ENCODE measurements at places on chromosomes 2 and 18.
A peak's percentile ranks its signal among the peaks of the same experiment; 100 is the strongest.

DNA sequence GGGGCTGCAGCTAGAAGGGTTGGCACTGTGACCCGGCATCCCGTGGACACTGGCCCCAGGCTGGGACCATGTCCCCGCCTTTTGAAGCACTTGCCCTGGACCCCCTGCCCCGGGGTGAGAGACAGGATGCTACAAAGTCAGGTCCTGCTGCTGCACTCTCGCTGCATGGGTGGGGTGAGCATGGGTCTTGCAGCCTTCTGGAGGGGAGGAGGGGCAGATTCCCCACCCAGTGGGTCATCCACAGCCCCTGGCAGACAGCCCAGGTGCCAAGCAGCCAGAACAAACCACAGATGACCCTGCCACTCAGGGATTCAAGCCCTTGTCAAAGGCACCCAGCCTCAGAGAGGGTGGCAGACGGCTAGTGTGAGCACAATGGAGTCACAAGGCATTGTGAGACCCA is 5.7 kb upstream of the NMUR1 start:
- no peak for DNase-seq

DNA sequence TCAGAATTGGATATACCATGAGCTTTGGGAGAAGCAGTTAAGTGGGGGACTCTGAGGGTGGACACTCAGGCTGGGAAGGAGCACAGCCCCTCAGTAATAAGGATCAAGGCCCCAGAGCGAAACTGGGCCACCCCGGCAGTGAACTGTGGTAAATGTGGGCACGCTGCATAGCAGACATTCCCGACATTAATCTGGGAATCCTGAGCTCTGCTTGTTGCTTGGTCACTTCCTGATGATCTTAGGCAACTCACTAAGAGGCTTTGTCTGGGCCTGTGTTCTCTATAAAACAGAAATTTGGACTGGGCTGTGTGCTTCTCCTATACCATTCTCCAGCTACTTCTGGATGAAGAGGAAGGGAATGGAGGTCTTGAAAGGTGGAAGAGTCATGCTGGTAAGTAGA is 4.8 kb downstream of the TGFBRAP1 start:
- DNase-seq, result no peak

DNA sequence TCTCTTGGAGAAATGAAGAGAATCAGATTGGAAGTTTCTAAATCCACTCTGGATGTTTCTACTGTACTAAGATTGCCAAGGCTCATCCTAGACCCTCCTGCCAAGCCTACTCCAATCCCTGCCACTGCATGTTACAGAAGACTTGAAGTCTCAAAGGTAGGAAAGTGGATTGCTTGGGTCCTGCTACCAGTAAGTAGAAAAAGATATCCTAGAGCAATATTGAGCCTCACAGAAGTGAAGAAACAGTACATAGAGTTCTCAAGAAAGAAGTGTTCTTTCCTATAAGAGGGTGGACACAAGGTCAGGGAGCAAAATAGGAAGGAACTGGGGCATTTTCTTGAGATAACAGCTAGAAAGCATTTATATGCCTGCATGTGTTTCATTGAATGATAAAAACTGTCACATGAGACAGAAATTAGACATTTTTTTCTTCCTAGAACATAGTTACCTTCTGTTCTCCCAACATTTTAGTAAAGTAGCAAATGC is 232.9 kb downstream of the RBM43 start:
- DNase-seq, result no peak

GRCh38 chr2:23533338-23533695 is 148.3 kb downstream of the KLHL29 start:
- DNase-seq, result no peak

DNA sequence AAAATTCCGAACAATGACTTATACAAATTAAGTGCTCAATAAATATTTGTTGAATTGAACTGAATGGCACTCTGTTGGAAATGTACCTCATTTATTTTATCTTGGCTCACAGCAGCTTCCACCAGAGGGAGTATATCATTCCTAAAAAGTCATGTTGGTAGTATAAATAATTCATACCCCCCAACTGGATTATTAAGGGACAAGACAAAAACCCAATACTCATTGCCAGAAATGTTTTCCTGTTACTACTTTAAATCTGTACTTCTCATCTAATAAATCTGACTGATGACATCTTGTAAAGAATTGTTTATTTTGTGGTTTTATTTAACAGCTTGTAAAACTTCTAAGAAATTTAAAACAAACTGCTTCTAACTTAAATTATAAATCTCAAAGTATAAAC is 163.9 kb downstream of the CDH2 start:
- DNase-seq, result peak; percentile 14

DNA sequence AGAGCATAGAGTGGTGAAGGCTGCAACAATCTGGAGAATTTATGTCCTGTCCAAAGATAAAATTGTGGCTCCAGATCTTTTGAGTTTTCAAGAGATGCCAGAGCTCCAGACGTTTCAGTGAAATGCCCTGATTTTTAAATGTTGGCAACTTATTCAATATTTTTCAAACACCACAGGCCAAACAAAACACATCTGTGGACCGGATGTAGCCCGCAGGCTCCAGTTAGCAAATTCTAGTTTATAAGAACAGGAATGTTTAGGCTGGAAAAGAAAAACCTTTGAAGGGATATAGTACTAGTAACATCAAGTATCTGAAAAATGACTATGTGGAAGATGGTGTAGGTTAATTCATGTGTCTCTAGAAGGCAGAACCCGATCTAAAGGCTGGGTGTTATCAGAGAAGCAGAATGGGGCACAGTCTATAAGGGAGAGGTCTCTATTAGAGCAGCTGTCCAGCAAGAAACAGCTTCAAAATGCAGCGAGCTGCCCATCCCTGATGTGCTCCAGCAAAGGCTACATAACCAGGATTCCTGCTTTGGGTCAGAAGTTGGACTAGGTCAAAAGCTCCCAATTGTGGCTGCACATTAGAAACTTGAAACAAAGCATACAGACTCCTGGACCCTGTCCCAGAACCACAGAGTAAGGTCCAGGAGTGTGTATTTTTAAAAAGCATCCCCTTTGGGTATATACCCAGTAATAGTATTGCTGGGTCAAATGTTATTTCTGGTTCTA is 105.9 kb downstream of the ANKRD44 start:
- DNase-seq, result no peak

- peak; percentile 34 for DNase-seq
Observed at GRCh38 chr18:43620936-43621335, 343.6 kb upstream of the SYT4 start.

GRCh38 chr2:238063414-238064189 is 2.8 kb downstream of the SCLY start:
- no peak for DNase-seq

- DNase-seq, result no peak
Observed at GRCh38 chr2:126837966-126838715, 60.5 kb upstream of the TEX51 start.

DNA sequence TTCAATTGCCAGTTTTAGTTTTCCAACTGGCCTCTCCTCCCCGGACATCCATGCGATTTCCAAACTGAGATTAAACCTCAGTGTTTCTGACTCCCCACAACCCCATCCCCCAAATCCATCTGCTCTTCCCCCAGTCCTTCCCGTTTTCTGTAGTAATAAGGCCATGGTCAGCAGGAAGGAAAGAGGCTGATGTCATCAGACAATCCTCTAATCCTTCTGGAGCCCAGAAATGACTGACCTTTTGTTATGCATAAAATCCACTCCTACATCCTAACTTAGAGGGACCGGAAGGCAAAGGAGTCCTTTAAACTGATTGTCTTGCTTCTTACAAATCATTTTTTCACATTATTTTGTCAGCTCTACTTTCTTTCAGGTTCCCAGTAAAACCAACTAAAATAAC is 155.8 kb downstream of the INO80D start:
- no peak for DNase-seq

GRCh38 chr2:43885132-43885632 is 46.4 kb downstream of the ABCG8 start:
- no peak for DNase-seq

DNA sequence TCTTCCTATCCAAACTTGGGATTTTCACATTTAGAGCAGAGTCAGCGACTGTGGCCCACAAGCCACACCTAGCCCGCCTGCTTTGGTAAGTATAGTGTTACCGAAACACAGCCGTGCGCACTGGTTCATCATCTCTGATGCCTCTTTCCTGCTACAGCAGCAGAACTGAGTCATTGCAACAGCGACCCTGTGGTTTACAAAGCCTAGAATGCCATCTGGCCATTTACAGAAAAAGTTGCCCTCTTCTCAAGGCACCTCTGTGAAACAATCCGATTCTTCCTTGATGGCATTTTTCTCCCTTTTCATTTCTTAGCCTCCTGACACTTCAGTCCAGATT is 10.7 kb upstream of the IAH1 start:
- no peak for DNase-seq

- DNase-seq, result no peak
Observed at GRCh38 chr2:7915302-7916091, 766.4 kb upstream of the ID2 start.

DNA sequence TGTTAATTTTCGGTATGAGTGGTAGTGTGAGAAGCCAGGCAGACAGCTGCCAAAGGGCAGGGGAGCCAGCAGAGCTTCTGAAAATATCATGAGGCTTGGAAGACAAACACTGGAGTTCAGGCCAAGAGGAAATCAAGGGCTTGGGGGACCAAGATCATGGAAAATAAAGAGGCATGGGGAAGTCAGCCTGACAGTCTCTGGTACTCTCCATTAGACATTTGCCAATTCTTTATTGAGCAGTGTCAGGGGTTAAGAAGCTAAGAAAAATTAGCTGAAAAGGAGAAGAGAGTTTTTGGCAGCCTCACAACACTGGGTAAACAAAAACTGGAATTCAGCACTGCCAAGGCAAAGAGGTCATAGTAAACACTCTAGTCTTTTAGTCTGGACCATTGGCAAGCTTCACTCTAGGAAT is 612.7 kb downstream of the EPHA4 start:
- DNase-seq, result peak; percentile 10

DNA sequence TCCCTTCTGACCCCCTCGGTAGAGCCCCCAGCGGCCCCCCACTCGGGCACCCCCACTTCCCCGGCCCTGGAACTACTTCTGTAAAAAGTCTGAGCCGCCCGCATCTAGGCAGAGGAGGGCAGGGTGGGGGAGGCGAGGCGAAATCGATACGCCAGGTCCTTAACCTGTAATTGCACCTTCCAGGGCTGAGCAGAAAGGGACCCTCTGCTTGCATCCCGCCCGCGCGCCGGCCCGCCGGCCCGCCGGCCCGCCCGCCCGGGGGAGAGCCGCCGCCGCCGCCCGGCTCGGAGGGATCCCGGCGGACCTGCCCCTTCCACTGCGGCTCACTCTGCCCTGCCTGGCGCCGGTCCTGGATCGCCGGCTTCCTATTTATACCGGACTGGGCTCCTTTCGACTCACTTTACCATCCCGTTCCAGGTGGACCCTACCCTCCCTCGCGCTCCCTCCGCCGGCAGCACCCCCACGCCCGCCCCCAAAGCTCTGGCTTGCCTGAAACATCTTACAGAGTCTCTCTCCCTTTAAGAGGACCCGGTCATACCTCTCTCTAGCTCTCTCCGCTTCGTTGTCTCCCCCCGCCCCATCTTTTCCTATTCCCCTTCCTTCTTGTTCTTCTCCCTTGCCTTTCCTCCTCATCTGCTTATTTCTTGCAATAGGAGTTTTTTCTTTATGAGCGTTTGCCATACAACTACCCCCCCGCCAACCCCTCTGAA is 797 bp downstream of the KLHL14 start:
- DNase-seq, result no peak

DNA sequence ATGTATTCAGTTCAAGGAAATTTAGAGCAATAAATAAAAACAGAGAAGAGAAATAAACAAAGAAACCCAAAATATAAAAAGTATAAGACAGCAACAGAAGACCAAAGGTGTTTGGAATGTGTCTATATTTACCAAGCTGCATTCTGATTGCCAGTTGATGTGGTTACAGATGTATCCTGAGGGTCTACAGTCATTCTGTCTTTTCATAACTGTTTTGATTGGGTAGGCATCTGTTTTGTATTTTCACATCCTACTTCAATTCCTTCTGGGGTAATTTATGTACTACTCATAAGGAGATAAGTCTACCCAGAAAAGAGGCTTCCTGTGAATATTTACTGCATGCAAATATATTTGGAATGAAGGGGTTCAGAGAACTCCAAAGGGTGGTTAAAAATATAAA is 596.8 kb upstream of the GCFC2 start:
- DNase-seq, result no peak

DNA sequence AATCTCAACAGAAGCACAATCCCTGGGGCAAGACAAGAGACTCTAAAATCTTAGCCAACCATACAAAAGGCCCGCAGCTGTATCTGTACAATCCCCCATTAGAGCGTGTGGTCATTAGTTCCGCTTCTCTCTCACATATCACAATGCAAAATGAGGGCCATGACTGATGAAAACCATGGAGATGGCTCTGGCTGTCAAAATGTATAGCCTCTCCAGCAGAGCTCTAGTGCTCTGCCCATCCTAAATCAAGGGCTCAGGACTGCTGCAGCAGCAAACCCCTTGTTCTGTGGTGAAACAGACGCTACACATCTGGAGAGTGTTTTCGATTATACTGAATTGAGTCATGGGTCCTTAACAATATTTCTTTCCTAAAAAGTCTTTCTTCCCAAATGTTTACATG is 221.0 kb downstream of the PID1 start:
- no peak for DNase-seq

GRCh38 chr18:24362757-24363156 is 34.9 kb downstream of the OSBPL1A start:
- DNase-seq, result no peak

GRCh38 chr18:26460449-26461091 is 87.8 kb downstream of the KCTD1 start:
- DNase-seq, result peak; percentile 35

DNA sequence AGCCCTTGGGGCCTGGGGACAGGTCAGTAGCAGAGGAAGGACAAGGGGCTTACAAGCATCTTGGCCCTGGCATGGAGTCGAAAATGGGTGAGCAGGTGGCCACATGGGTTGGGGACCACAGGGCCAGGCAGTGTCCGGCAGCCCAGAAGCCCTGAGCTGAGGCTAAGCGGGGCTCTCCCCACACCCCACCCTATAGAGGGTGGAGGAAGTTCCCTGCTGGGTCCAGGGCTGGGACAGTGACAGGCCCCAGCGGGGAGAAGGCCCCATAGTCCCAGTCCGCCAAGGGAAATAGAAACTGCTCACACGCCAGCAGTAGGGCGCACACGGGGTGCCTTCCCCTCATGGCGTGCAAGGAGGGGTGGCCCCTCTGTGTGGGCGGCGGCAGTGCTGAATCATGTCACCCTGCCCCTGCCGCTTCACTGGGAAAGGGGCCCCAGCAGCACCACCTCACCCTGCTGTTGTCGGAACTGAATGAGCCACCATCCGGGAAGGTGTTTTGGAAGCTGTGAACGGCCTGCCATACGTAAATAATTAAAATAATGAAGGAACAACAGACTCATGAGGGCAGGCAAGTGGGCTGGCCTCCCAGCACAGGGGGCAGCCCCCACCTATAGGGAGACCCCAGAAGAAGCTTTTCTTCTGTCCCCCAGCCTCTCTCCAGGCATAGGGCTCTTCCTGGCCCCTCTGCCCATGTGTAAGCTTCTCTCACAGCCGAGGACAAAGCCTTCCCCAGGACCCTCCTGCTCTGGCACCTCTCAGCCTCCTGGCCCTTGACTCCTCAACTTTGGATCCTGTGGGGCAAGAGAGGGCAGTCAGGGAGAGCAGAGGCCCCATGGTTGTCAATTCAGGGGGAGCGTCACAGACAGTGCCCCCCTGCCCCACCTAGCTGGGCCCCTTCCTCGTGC is 12.7 kb upstream of the DUSP2 start:
- DNase-seq, result no peak
